NCI-H526 (cell line): ENCODE measurements at places on chromosomes 11 and 22.
A peak's percentile ranks its signal among the peaks of the same experiment; 100 is the strongest.

DNA sequence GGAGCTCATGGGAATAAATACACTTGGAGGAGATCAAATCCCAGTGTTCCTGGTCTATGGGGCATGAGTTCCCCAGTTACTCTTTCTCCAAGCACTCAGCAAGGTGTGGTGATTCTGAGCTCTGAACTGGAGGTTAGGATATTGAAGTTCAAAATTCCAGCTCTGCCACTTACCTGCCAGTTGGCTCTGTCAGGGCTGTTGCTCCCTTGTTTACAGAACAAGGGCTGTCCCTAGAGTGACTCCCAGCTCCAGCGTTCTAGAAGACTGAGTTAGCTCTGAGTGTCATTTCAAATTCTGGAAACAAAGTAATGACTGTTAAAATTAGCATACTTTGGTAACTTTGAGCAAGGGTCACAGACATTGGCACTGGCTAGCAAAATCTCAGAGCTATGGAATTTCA is 69.7 kb upstream of the ZBED5 start:
- peak; percentile 29 for DNase-seq

DNA sequence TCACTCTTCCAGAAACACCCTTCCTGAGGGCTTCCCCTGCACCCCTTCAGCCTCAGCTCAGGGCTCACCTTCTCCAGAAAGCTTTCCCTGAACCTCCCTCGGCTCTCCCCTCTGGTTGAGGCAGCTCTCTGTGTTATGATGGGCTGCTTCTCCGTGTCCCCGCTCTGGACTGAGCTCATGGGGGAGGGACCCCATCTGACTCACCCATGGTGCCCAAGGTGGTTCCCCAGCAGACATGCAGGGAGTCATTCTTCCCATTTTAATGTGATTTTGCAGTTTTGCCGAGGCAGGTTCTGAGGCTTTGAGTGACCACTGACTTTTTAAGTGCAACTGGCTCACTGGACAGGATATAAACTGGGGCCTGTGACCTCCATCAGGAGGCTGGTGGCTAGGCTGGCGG is 495.1 kb downstream of the TBC1D22A start:
- no peak for DNase-seq

GRCh38 chr11:5689551-5689983 is at the start of gene TRIM22:
Gene TRIM22, plus strand, starts transcription at chr11:5689790. Its CDS starts 6,443 bp downstream, at chr11:5696233.
- no peak for DNase-seq

- DNase-seq: no peak
These were observed 1.4 kb downstream of the CTTN start for GRCh38 chr11:70399681-70400112.

- no peak for DNase-seq
These were observed 59.2 kb upstream of the SHISAL1 start for GRCh38 chr22:44371741-44372525.

DNA sequence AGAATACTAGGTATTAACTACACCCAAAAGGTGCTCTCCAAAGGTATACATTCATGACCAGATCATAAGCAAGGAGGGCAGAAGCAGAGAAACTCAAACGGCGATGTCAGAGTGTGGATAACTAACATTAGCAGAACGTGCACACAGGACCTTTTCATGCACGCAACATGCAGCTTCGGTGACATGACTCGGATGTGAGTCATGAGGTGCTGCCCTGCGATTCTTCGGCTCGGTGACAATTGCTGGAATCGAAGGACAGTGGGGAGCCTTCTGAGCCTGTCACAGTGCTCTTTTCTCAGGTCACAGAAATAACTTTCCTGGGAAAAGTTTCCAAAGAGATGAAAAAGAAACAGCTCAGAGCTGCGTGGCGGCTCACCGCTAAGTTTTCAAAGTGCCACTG is 418.5 kb upstream of the SYN3 start:
- DNase-seq: no peak
